Stimulated activated CD4-positive, alpha-beta T cell treated with anti-CD3 and anti-CD28 coated beads, Interleukin-15, amount 100 ng/mL, for 24 hours (primary cell): ENCODE measurements at places on chromosomes 2 and 18.
A peak's percentile ranks its signal among the peaks of the same experiment; 100 is the strongest.

DNA sequence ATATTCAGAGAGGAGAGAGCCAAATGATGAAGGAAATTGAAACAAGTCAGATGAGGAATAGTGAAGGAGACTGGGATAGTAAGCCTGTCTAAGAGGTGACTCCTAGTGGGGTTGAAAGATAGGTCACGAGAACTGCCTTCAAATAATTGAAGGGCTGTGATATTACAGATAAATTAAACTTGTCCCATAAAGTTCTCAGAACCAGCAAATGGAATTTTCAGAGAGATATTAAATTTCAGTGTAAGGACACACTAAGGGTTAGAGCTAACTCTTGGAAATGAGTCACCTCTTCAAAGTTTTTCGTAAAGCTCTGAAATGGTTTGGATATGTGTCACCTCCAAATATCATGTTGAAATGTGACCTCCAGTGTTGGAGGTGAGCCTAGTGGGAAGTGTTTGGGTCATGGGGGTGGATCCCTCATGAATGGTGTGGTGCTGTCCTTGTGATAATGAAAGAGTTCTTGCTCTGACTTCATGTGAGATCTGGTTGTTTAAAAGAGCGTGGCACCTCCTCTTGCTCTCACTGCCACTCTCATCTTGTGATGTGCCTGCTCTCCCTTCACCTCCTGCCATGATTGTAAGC, 87.3 kb downstream of the BABAM2 start:
- DNase-seq: peak; percentile 57

DNA sequence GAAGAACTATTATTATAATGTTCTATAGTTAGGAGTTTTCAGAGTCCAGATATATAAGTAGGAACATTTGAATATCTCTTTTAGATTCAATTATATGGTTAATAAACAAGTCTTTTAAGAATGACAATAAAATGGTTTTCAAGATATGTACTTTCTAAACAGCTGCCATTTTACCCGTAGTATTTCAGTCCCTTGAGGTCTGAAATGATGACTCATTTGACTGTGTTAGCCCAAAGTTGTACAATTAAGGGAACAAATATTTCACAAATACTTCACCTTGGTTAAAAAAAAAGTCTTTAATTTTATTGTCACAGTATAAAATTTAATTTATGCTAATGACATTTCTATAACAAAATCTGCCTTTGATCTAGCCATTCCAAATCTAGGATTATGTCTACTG, 91.6 kb upstream of the TANK start:
- no peak for DNase-seq

DNA sequence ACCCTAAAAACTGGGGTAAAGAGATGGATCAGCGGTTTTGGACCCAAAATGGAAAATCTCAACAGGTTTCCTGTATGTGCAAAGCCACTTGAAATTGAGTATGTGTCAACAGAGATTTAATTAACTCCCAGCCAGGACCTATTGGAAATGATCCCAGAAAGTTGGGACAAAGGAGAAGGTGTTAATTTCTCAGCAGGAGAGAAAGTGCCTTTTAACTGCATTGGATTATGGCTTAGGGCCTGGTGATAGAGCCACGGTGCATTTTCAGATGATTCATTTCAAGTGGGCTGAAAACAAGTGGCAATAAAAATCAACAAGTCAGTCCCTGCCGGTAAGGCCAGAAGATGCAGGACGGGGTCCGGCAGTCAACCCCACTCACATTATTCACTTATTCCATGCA, 80.2 kb upstream of the BCL11A start:
- DNase-seq: no peak

- DNase-seq: no peak
These were observed 333.1 kb upstream of the HNRNPA3 start for GRCh38 chr2:176879426-176879995.

- no peak for DNase-seq
These were observed 377.4 kb downstream of the TGIF1 start for GRCh38 chr18:3827236-3827845.

GRCh38 chr18:9823805-9824473, 61.8 kb upstream of the TXNDC2 start:
- DNase-seq: no peak

- no peak for DNase-seq
These were observed 371.8 kb upstream of the SLC14A2 start for GRCh38 chr18:45243340-45244110.

- DNase-seq: peak; percentile 80
These were observed 655 bp downstream of the ACTR3 start for GRCh38 chr2:113890253-113891235.
